ENCODE measurements at places on chromosomes 16 and 17.

DNA sequence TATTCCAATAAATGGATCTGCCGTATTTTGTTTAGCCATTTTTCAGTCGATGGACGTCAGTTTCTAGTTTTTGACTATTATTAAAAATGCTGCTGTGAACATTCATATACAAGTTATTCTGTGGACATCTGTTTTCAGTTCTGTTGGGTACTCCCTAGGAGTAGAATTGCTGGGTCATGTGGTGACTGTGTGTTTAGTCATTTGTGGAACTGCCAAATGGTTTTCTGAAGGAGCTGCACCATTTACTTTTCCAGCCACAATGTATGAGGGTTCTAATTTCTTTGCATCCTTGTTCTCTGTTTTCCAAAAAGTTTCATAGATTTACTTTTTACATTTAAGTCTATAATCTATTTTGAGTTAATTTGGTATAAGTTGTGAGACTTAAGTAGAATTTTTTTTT lies 29.5 kb downstream of the CYLD start:
- DNase-seq, result no peak

GRCh38 chr16:11253009-11253994 lies 2.7 kb downstream of the SOCS1 start:
- DNase-seq, result no peak

DNA sequence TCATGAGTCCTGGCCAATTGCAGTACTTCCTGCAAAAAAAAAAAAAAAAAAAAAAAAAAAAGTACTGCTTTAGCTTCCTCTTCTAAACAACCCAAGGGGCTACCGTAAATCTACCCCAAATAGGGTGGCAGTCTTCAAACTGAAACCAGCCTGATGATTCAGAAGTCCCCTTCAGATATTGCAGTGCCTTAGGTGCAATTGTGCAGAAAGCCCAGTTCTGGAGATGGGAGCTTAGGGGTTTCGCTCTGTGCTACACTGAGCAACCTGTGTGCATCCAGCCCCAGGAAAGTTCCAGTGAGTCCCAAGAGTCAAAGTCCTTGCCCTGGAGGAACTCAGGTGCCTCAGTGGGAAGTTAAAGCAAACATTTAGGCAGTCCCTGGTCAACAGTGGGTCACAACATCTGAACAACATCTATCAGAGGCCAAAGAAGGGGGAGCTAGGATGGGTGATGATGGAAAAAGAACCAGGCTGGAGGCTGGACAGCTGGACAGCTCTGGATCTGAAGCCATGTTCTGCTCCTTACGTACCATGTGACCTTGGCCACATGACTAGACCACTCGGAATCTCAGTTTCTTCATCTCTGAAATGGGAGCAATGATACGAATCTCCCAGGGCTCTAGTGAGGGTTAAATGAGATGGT lies 6.7 kb upstream of the CIITA start:
- no peak for DNase-seq

DNA sequence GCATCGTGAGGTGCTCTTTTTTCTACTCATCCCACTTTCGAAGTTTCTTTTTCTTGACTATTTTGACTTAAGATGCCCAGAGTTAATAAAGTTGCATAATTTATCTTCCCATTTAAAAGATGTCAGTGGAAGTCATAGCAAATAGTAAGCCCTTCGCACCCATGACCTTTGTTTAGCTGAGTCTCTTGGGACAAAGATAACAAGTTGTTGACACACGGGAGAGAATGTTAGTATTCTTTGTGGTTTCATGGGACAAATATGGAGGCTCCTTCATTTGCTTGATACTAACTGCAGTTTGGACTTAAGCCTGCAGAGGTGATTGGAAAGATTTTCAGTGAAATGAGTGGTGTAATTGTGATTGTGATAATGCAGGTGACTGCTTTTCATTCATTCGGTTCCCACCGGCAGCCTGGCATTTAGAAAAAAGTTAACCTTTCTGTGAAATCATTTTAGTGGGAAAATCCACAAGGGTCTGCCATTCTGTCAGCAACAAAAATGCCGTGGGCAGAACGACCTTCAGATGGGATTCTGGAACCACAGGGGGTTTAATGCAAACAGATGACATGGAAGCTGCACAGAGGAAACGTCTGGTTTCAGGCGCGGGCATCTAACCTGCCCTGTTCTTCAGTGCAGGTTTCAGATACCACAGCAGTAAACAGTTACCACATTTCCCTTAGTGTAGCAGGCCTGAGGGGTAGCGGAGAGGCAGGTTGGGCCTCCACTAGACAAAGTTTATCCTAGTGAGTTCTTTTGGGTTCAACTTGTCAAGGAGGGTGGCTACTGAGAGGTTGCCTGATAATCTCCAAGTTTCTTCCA lies 123.0 kb downstream of the RPTOR start:
- DNase-seq, result no peak

DNA sequence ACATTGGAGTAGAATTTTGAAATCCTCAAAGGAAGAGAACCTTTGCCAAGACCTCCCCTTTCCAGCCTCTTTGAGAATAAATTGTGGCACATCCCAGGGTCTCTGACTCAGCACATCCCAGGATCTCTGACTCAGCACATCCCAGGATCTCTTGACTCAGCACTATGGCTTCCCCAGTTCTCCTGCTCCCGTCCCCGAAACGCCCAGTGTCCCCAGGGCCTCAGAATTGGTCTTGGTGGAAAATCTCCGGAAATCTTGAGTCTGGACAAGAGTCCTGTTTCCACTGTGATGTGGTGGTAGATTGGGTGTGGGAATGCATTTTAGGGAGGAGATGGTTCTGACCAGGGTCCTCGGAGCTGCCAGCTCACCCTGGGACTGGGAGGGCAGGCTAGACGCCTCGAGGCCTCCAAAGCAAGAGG lies 19.2 kb downstream of the PLXDC1 start:
- DNase-seq, result no peak

- DNase-seq, result no peak
Observed at GRCh38 chr17:62902531-62903220, 63.4 kb upstream of the TANC2 start.
